ENCODE measurements at places on chromosomes 7 and 10.

GRCh38 chr7:131369354-131369753 lies 41.7 kb downstream of the MKLN1 start:
- H3K36me3 ChIP-seq = no peaks in the 10 kb centered on the region
- no peak for DNase-seq
- H3K4me3 ChIP-seq = no peak overlapping the region
- H3K4me1 ChIP-seq = peaks cover 14% of the 10 kb centered on the region
- no peak overlapping the region for H3K27ac ChIP-seq

GRCh38 chr7:40763319-40764287 lies 628.8 kb downstream of the SUGCT start:
- H3K4me3 ChIP-seq = no peak overlapping the region
- no peak overlapping the region for H3K27ac ChIP-seq
- no peaks in the 10 kb centered on the region for H3K36me3 ChIP-seq
- no peaks in the 10 kb centered on the region for H3K4me1 ChIP-seq

DNA sequence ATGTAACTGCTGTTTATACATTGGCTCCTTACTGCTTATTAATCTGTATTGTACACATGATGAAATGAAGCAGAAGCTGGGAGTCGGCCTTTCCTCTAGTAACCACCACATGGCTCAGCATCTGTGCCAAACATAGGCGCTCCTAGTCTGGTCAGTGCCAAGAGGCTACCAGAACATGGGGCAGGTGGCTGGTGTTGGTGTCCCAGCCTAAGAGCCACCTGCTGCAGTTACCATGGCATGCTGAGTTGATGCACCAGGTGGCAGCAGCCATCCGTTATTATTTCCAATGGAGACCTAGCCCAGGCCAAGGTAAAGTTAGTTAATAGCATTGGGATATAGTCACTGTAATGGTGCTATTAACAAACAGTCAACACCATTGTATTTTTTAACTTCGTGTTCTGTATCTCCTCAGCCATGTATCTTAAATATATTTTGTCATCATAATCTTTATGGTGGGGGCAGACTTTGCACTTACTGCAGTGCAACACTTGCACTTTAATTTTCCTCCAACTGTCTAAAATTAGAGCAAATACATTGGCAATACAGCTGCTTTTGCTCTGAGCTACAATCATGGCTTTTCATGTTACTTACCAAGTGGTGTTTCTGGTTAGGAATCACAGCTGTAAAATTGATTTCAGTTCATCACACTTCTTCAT lies 33.1 kb downstream of the HBP1 start:
- DNase-seq = no peak
- no peaks in the 10 kb centered on the region for H3K27me3 ChIP-seq
- H3K4me1 ChIP-seq = no peaks in the 10 kb centered on the region
- H3K36me3 ChIP-seq = peaks cover 92% of the 10 kb centered on the region

DNA sequence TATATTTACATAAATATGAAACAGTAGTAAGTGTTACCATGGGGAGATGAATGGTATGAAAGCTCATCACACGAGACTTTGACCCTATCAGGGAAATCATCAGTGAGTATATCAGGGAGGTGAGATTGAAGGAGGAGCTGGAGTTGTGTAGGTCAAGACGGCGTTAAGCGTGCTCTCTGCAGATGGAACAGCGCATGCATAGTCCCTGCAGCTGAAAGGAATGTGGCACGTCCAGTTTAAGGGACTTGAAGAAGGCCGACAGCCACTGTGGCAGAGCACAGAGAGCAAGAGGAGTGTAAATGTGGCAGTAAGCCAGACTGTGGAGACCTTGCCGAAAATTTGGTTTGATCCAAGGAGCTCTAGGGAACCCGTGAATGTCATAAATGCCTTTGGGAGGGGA lies 38.9 kb downstream of the POU6F2 start:
- H3K27me3 ChIP-seq = no peaks in the 10 kb centered on the region
- DNase-seq = no peak
- H3K4me1 ChIP-seq = no peaks in the 10 kb centered on the region
- H3K36me3 ChIP-seq = no peaks in the 10 kb centered on the region
- no peak overlapping the region for H3K27ac ChIP-seq

- H3K4me1 ChIP-seq = peaks cover 19% of the 10 kb centered on the region
- peak overlapping the region; percentile 98 for H3K27ac ChIP-seq
- peaks cover 8% of the 10 kb centered on the region for H3K36me3 ChIP-seq
- DNase-seq = no peak
- no peaks in the 10 kb centered on the region for H3K27me3 ChIP-seq
These were observed 577 bp upstream of the DDX21 start for GRCh38 chr10:68955355-68955831.

DNA sequence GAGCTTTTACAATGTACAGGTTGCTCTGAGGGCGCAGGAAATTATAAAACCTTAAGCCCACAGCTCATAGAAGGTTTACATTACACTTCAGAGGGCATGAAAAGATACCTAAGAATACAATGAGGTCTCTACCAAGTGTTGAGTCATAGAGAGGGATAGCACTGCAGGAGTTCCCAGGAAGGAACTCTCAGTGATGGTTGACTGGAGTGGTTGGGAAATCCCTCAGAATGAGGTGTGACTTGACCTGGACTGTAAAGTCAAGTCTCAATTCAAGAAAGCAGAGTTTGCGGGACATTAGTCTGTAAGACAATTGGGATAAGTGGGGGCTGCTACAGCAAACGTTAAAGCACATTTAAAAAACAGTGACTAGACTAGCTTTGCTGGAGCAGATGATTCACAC lies 21.9 kb downstream of the TNKS2 start:
- H3K4me3 ChIP-seq = no peak overlapping the region
- H3K4me1 ChIP-seq = no peaks in the 10 kb centered on the region
- H3K27ac ChIP-seq = no peak overlapping the region
- H3K36me3 ChIP-seq = peaks cover 76% of the 10 kb centered on the region
- no peaks in the 10 kb centered on the region for H3K27me3 ChIP-seq
- no peak for DNase-seq

- H3K4me3 ChIP-seq = no peak overlapping the region
- H3K27me3 ChIP-seq = no peaks in the 10 kb centered on the region
- DNase-seq = no peak
These were observed 20.8 kb upstream of the NRP1 start for GRCh38 chr10:33355274-33355673.

GRCh38 chr10:13724484-13724883 lies 137.7 kb downstream of the PRPF18 start:
- H3K27ac ChIP-seq = no peak overlapping the region
- no peaks in the 10 kb centered on the region for H3K27me3 ChIP-seq
- H3K4me1 ChIP-seq = no peaks in the 10 kb centered on the region
- no peak overlapping the region for H3K4me3 ChIP-seq

- H3K36me3 ChIP-seq = no peaks in the 10 kb centered on the region
- no peak overlapping the region for H3K4me3 ChIP-seq
- no peaks in the 10 kb centered on the region for H3K4me1 ChIP-seq
- H3K27ac ChIP-seq = no peak overlapping the region
- DNase-seq = no peak
- H3K27me3 ChIP-seq = no peaks in the 10 kb centered on the region
These were observed 424.6 kb upstream of the SORCS1 start for GRCh38 chr10:107589081-107589480.

DNA sequence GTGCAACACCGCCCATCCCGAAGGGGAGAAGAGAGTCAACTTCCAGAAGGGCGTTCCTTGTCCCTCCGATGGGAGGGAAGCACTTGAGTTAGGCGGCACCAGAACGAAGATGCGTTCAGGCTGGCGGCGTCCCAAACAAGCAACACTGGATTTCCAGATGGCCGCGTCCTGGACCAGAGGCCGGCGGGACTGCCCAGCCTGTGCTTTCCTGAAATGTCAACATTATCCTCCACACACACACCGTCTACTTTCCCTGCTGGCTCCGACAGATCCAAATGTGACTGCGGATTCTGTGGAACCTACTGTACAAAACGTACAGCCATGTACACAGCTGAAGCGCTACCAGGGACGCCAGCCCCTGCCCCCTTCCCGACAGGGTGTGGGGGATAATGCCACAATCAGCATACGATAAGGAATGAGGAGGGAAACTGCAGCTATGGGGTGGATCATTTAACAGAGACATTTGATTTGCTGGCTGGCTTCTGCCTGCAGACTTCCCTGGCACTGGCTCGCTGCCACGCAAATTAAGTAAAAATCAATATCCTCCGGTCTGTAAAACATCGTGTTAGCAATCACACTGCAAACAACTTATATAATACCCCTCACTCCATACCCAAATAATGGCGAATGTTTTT lies 82.1 kb downstream of the ZRANB1 start:
- H3K4me1 ChIP-seq = no peaks in the 10 kb centered on the region
- no peak overlapping the region for H3K4me3 ChIP-seq
- no peak for DNase-seq
- H3K36me3 ChIP-seq = no peaks in the 10 kb centered on the region
- no peaks in the 10 kb centered on the region for H3K27me3 ChIP-seq

DNA sequence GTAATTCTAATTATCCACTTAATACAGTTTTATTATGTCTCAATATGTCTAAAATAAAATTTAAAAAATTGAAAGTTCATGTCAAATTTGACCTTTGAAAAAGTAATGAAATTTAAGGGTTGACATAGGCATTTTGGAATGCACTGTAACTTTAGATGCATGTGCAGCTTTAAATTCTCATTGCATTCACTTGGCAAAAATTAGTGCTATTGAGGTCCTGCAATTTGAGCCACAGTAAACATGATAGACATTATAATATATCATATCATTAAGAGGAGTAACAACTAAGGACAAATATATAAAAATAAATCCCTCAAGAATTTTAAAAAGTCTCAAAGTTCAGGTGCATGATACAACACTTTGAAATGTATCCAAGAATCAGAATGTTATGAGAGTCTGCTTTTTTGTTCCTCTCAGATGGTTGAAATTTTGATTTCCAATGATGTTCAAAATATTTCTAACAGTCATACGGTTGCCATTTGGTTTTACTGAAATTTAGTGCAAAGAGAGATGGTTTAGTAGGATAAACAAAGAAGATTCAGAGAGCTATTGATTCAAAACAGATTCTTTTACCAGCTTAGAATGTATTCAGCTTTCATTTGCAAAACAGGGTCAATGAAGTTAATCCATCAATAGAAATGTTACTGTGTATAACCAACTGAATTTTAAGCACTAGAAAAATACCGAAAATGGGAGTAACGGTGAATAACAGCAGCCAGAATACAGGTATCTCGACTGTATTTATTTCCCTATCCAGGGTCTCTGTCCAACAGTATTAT lies 71.8 kb downstream of the SEMA3A start:
- H3K4me3 ChIP-seq = no peak overlapping the region
- DNase-seq = no peak
- H3K27me3 ChIP-seq = no peaks in the 10 kb centered on the region

DNA sequence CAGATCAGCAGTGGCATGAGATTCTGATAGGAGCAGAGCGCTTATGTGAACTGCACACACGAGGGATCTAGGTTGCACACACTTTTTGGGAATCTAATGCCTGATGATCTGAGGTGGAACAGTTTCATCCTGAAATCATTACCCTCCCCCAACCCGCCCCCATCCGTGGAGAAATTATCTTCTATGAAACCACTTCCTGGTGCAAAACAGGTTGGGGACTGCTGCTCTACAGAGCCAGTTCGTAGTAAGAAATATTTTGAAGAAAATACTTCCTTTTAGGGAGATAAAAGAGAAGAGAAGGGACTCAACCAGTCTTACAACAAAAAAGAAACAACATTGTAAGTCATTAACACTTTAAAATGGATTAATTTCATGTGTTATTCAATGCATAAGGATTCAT lies 1308.2 kb downstream of the GATA3 start:
- H3K27me3 ChIP-seq = no peaks in the 10 kb centered on the region
- DNase-seq = no peak
- H3K36me3 ChIP-seq = no peaks in the 10 kb centered on the region
- no peak overlapping the region for H3K4me3 ChIP-seq
- no peak overlapping the region for H3K27ac ChIP-seq

GRCh38 chr7:1015196-1016121 lies 28.9 kb upstream of the GPR146 start:
- H3K27me3 ChIP-seq = no peaks in the 10 kb centered on the region
- peaks cover 5% of the 10 kb centered on the region for H3K4me1 ChIP-seq
- H3K36me3 ChIP-seq = no peaks in the 10 kb centered on the region
- no peak for DNase-seq

DNA sequence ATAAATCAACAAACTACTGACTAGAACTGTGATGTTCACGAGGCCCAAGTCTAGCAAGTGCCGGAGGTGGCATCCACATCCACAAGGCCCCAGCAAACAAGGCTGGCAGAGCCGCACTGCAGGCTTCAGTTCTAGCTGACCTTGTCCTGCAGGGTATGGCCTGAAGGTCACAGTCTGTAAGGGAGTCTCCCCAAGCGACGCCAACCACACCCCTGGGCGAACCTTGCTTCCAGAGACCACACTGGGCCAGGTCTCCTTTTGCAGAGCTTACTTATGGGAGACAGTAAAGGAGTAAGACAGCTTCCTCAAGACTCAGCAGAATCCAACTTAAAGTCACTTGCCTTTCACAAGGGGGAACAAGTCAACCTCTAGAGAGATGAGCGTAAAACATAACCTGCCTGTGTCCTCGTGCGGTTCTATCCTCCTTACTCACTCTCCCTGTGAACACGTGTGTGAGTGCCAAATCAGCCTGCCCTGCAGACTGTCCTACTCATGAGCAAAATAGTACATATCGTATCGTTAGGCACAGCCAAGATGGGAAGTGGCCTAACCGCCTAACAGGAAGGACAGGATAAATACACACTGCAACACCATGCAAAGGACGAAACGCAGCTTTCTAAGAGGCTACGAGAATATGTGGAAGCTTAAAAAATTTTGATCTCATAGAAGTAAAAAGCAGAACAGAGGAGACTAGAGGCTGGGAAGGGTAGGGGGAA lies 22.7 kb downstream of the FAM53B start:
- no peak for DNase-seq
- H3K27ac ChIP-seq = peak overlapping the region; percentile 92
- peaks cover 94% of the 10 kb centered on the region for H3K4me1 ChIP-seq
- no peaks in the 10 kb centered on the region for H3K27me3 ChIP-seq

All from effector memory CD4-positive, alpha-beta T cell (primary cell).